ENCODE measurements at places on chromosomes 4 and X. TPM values are rescaled to one million over a fixed set of nuclear protein-coding genes. Genes with fewer than 3 reads are reported as not detected.

The EMCN gene
- total RNA-seq, result not detected

The BCOR gene
- 49.2 TPM for total RNA-seq

The DGAT2L6 gene
- total RNA-seq, result not detected

The NHS gene
- total RNA-seq, result 0.20 TPM

The CFAP47 gene
- not detected for total RNA-seq

The GABRB1 gene
- total RNA-seq, result not detected

The SLC6A14 gene
- 0.09 TPM for total RNA-seq

The NEXMIF gene
- total RNA-seq, result 0.75 TPM

The CENPVL1 gene
- not detected for total RNA-seq

The ARHGAP6 gene
- 0.12 TPM for total RNA-seq

The DOCK11 gene
- total RNA-seq, result 102 TPM

The TEX13B gene
- total RNA-seq, result not detected

The ARHGAP24 gene
- 1.3 TPM for total RNA-seq

The MTMR8 gene
- total RNA-seq, result 6.7 TPM

The BMP15 gene
- total RNA-seq, result not detected

The ATP1B4 gene
- total RNA-seq, result not detected

The CLDN2 gene
- not detected for total RNA-seq

The SMR3B gene
- total RNA-seq, result not detected

The PLAC8 gene
- 138 TPM for total RNA-seq

The CNGA1 gene
- not detected for total RNA-seq

The NOX1 gene
- not detected for total RNA-seq

The SHROOM3 gene
- total RNA-seq, result 0.22 TPM

The CXorf49 gene
- total RNA-seq, result not detected

The EGF gene
- 0.20 TPM for total RNA-seq

The RAB41 gene
- not detected for total RNA-seq

The MAB21L2 gene
- total RNA-seq, result not detected

The TMEM156 gene
- 23.1 TPM for total RNA-seq

The MAGEB6B gene
- not detected for total RNA-seq

The TCEAL6 gene
- total RNA-seq, result not detected

The FOXR2 gene
- total RNA-seq, result not detected

The TMSB15A gene
- total RNA-seq, result not detected

The TMEM33 gene
- total RNA-seq, result 39.4 TPM

The STAG2 gene
- 95.2 TPM for total RNA-seq

The MAGEB10 gene
- total RNA-seq, result not detected

The PRPS2 gene
- 28.0 TPM for total RNA-seq

The SLC26A1 gene
- 0.35 TPM for total RNA-seq

The GAGE13 gene
- total RNA-seq, result not detected

The UGT8 gene
- total RNA-seq, result 0.56 TPM

The REPS2 gene
- total RNA-seq, result 0.70 TPM

The SLC16A2 gene
- total RNA-seq, result 0.33 TPM

The TCEAL7 gene
- total RNA-seq, result not detected

The ARHGEF9 gene
- 23.7 TPM for total RNA-seq

The CABS1 gene
- total RNA-seq, result not detected

The AWAT2 gene
- total RNA-seq, result not detected

The F11 gene
- total RNA-seq, result not detected

The S100P gene
- 3.8 TPM for total RNA-seq

The SPANXC gene
- not detected for total RNA-seq

The CT45A3 gene
- total RNA-seq, result not detected

The CLDN34 gene
- total RNA-seq, result not detected

The TRMT2B gene
- 43.6 TPM for total RNA-seq

The DCTD gene
- total RNA-seq, result 68.7 TPM

The DDIT4L gene
- 0.19 TPM for total RNA-seq
